ENCODE measurements at places on chromosomes 7 and 10.

- DNase-seq: no peak
Observed at GRCh38 chr7:50366311-50366710, 61.8 kb downstream of the IKZF1 start.

DNA sequence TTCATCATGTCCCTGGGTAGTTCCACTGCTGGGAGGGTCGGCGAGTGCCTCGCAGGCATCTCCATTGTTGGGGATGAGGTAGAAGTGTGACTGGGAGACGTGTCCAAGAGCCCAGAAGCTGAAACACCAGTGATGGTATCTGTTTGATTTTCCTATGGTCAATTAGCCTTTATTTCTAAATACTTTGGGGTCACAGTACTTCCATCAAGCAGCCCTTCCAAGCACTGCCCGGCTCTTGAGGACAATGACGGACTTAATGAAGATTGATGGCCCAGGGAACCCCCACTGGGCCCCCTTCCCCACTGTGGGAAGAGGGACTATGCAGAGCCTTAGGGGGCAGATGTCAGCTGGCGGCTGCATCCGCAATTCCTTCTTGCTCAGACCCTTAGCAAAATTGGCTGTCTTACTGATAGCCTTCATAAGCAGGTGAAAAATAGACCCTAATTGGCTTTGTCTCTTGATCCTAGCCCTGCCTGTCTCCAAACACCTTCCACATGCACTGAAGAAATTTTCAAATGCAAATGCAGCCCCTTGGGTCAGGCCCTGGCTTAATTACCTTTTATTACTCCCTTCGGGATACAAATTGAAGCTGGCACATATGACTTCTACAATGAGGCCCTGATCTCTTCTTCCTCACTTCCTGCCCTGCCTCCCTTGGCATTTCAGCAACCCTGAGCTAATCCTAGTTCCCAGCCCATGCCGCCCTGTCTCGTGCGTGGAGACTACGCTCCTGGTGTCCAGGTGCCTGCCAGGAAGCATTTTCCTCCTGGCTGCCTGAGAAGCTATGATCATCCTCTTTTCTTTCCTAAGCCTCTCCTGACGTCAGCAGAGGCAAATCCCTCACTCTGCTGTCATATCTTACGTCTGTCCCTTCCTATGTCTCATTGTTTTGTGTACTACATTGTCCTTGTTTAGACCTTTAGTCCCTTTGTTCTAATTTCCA, 124.5 kb upstream of the GDF10 start:
- DNase-seq: no peak

DNA sequence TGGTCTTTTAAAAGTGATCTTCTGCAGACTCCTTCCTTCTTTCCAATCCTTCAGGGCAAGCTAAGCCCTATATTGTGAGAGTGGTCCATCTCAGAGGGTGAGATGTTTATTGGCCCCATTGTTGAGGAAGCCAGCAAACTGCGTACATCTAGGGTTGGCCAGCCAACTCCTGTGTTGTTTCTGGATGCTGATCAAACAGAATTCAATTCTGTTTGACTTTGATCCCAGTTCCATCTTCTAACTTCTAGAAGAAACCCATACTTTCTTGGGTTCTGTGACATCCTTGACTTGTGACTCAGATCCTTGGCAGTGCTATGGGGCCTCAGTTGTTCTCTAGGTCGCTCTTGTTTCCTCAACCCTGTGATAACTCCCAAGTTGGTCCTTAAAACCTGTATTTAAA, 116.2 kb downstream of the LSMEM1 start:
- no peak for DNase-seq

DNA sequence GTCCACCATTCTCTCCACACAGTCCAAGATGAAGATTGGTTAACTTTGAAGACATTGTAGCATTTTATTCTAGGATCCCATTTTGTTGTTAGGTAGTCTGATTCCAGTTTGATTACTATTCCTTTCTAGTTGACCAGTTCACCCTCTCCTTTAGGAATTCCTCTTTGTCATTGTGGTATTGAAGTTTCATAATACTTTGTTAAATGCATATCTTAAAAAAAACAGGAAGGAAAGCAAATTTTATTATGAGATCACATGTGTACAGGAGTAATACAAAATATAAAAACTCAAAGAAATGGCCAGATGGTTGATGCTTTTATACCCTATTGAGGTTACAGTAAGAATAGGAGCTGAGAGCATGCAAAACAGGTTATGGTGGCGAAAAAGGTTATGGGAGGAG, 15.5 kb upstream of the SEMA3C start:
- DNase-seq: no peak

DNA sequence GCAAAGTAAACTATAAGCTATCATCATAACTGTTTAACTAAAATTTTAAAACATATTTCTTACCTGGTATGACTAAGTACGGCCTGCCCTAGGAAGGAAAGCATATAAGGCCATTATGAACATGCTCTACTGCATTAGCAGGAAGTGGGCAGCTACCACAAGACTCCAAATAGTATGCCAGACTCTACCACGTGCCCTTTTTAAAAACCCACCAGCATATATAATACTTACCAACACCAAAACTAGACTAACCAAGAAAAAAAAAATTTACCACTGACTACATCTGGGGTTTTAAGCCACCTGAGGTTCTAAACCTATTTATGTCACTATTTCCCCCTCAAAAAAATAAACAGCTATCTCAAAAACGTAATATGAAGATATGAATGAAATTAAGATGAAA, 30.1 kb downstream of the NUDCD3 start:
- DNase-seq: no peak
